ENCODE measurements at places on chromosomes 13 and 19.

GRCh38 chr13:99260216-99260615 lies 2.0 kb upstream of the GPR18 start:
- no peak for DNase-seq

DNA sequence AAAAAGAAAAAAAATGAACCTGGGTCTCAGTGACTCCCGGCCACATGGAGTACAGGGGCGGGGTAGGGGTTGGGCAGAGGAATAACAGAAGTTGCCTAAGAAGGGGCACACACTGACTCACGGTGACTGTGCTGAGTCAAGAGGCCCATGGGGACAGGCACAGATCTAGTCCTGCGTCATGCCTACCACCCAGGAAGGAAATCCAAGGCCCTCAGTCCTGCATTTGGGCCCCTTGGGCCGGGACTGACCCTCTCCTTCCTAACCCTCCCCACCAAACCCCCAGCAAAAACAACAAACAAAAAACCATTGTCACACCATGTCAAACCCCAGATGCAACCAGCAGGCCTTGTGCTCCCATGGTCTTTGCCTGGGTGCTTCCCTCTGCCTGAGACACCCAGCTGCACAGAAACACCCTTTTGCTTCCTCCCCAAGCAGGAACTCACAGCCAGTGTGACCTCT lies 9.6 kb upstream of the NOTCH3 start:
- DNase-seq: no peak

- DNase-seq: no peak
These were observed 8.1 kb downstream of the CYP2A13 start for GRCh38 chr19:41096353-41096752.

DNA sequence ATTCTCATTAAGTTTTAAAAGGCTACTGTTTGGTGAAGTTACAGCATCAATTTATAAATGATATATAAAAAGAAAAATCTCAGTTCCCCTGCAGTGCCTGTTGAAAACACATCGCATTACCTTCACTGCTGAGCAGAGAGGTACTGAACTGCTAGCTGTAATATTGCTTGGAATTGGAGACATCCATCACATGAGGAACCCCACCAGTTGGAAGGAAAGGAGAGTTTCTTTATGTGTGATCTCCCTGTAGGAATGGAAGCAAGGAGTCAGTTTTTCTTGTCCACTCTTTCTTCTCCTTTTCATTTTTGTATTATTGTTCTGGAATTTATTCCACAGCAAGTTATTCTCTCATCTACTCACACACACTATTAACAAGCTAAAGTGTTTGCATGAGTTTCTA lies 1586.0 kb upstream of the PRR20A start:
- DNase-seq: no peak

- no peak for DNase-seq
These were observed 1556.2 kb downstream of the SLITRK5 start for GRCh38 chr13:89227356-89227755.

DNA sequence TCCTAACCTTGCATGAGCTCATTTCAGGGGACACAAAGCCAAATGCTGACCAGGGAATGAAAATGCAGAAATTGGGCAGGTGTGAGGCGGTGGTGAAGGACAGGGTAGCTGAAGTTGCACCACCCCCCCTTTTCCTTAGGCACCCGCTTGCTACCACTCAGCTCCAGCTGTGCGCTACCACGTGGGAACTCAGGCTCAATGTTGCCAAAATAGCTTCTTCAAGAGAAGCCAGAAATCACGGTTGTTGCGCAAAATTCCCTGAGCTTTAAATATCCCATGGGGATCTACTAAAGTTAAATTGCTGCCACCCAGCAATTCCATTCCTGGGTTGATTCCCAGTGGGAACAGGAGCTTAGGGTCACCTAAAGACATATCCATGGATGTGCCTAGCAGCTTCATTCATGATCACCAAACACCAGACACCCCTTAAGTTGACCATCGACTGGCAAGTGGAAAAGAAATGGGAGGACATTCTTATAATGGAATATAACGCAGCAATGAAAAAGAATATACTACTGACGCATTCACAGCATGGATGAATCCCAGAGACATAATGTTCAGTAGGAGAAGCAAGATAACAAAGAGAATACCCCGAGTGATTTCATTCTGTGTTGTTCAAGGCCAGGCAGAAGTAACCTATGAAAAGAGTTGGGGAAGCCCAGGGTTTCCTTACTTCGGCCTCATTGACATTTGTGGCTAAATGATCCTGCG lies 12.8 kb upstream of the ADGRL1 start:
- no peak for DNase-seq

GRCh38 chr19:29056535-29056934 lies 156.4 kb downstream of the UQCRFS1 start:
- DNase-seq: no peak

- DNase-seq: peak; percentile 52
These were observed 3.6 kb upstream of the CEACAM3 start for GRCh38 chr19:41792513-41793413.

DNA sequence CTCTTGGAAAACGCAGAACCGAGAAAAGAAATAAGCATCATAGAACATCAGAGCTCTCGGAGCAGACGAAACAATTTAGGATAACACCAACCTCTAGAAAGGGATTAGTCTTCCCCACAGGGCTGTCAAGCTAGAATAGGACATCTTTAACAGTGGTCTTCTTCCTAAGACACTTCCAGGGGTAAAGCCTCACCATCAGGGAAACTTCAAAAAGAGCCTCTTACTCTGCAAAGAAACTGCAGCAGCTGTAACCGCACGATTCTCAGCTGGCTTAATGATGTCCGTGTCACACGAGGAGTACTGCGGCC lies 642 bp downstream of the ZNF571 start:
- DNase-seq: no peak

All from stimulated activated CD4-positive, alpha-beta T cell treated with anti-CD3 and anti-CD28 coated beads, Interleukin-4, amount 100 ng/mL, for 4 hours (primary cell).